ENCODE measurements at places on chromosomes 5 and 9. TPM values are rescaled to one million over a fixed set of nuclear protein-coding genes. Genes with fewer than 3 reads are reported as not detected.

CNTNAP3B gene
- 20.1 TPM for total RNA-seq

NIPSNAP3A gene
- 25.1 TPM for total RNA-seq

C9orf153 gene
- total RNA-seq, result 0.55 TPM

CRAT gene
- 65.7 TPM for total RNA-seq

DNA sequence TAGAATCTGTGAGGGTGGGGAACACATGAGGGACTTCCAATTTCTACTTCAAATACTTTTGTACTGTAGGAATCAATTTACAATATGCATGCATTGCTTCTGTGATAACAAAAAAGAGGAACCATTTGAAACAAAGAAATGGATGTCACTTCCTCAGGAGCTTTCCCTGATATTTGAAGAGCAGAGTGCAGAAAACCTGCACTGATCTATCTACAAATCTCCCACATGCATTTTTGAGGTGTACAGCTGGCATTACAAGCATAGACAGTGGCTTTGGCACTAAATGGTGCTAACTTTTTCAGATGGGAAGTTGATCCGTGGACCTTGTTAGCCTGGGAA is 27.7 kb downstream of the YIPF5 start:
- DNase-seq, result no peak

DNA sequence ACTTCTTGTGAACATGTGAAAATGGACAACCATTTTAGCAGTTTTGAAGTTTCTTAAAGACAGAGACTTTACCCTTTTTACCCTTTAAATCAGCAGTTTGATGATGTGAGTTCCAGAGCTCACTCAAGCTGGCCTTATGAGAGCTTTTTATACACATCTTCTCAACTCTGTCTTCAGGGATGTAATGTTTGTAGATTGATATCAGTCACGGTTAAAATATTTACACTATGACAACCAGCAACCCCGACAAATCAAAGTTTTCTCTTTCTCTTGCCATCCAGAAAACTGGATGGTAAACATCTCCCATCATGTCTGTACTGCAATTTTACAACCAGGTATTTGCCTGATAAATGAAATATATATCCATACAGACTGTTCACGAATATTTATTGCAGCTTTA is 233.4 kb upstream of the ST8SIA4 start:
- DNase-seq, result no peak

GRCh38 chr5:6405591-6405990 is 27.2 kb upstream of the MED10 start:
- no peak for DNase-seq

- no peak for DNase-seq
Measured at GRCh38 chr9:134655586-134656333, 14.2 kb downstream of the COL5A1 start.

DNA sequence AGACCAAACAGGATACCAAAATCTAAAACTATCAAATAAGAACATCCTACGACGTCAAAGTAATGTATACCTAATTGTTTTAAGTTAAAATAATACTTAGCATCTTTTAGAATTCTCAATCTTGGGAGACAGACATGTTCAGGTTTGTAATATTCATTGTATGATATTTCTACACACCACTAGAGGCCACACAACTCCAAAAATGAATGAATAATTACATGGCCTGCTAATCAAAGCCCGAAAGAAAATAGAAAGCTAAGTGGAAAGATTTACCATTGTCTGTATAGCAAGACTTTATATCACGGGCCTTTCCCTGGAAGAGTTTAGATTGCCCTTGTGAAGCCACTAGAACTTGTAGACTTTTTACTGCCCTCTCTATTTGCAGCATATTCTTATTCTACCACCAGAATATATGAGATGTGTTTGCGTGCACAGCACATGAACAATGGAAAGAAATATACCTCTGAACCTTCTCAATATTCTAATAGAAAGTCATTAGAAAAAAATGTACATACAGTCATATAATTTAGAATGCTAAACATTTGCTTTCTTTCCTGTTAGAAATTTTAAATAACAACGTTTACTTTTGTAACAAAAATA is 380.1 kb upstream of the NUDT12 start:
- no peak for DNase-seq
